ENCODE measurements at places on chromosomes 4 and X.

GRCh38 chrX:134406356-134407064, 53.5 kb upstream of the HPRT1 start:
- DNase-seq, result no peak

DNA sequence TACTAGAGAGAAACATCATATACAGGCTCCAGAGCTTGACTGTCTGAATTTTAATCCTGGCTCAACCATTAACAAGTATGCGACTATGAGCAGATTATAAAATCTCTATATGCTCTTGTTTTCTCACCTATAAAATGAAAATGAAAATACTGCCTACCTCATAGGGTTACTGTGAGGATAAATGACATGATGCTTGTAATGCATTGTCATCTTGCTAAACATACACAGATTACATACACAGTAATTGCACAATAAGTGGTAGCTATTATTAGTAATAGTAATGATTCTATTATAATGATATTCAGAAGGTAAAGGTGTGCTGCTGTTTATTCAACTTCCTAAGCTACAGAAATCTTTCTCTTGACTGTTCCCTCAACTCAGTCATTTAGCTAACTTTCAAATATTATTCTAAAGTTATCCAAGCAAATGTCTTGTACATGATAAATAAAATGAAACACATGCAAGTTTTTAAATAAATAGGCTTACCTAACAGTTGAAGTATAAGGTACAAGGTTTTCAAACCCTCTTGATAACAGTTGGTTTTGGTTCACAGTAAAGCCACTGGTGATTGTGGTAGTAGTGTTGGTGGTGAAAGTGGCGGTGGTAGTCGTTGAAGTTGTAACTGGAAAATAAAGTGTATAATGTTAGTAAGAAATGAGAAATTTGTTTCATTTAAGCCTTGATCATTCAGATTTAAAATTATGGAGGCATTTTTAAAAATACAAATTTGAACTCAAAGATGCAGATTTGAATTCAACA, 38.9 kb downstream of the NUP62CL start:
- DNase-seq, result no peak

DNA sequence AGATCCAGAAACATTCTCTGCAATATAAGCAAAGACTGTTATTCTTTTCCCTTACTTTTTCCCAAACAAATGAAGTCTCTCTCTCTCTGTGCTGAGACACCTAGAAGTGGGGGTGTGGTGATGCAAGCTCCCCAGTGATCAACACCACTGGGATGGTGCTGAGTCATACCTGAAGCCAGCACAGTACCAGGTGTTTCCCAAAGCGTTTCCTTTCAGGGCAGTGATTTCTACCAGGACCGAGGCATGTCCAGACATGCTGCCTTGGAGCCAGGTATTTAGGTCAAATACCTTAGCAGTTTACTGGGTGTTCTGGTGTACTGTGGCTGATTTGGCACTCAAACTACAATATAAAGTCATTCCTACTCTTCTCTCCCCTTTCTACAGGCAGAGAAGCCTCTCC, 726.5 kb downstream of the FAM133A start:
- DNase-seq, result no peak

GRCh38 chr4:169160825-169161224, 109.9 kb downstream of the SH3RF1 start:
- DNase-seq, result no peak

DNA sequence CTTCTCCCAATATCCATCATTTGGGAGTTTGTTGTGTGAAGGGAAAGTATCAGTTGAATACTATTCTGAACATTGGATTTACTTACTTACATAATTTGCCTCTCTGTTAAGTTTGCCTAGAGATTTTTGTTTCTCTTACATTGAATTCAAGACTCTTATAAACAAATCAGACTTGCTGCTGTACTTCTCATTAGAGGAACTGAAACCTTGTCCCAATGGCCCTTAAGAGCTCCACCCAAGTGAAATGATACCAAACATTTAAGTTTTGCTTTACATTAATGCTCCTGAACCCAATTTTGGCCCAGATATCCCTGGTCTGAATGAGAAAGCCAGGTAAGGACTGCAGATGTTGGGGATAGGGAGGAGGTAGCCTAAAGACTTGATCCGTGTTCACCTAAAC, 32.0 kb downstream of the HAND2 start:
- no peak for DNase-seq

Measured in germinal center (tissue), 1 donor.